ENCODE measurements at places on chromosomes 12 and 14.

DNA sequence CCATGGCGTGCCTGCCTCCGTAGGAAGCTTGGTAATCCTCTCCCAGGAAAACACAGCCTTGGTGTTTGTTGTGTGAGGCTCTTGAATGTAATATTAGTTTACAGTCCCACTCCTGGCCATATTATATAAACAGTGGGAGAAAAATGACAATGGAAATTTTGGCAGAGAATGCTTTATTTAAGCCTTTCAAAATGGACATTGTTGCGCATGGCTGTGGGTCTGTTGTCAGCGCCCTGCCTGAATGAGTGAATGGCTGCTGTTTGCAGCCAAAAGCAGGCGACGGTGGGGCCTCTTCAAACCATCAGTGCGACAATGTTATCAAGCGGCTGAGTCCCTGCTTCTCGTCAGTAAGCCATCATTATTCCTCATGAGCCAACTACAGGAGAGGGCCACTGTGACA lies 201.8 kb upstream of the RMST start:
- DNase-seq = no peak

DNA sequence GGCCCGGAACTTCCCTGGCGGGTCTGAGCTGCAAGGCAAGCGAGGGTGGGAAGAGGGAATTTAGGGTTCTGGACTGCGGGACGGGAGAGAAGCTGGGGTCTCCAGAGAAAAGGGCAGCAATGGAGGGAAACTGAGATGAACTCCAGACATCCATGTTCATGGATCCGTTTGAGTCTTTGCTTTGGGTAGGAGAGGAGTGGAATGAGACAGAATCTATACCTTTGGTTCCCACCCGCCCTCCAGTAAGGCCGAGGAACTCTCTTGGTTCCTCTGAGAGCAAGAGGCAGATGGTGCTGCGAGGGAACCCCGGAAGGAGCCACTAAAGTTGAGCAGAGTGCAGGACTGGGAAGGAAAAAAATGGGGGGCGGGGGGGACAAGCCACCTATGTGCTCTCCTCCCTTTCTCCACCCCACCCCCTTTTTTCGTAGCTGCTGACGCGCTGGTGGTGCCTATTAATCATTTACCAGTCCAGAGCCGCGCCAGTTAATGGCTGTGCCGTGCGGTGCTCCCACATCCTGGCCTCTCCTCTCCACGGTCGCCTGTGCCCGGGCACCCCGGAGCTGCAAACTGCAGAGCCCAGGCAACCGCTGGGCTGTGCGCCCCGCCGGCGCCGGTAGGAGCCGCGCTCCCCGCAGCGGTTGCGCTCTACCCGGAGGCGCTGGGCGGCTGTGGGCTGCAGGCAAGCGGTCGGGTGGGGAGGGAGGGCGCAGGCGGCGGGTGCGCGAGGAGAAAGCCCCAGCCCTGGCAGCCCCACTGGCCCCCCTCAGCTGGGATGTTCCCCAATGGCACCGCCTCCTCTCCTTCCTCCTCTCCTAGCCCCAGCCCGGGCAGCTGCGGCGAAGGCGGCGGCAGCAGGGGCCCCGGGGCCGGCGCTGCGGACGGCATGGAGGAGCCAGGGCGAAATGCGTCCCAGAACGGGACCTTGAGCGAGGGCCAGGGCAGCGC lies 1.2 kb downstream of the SSTR1 start:
- DNase-seq = peak; percentile 71

- peak; percentile 88 for DNase-seq
These were observed 14.4 kb upstream of the MLXIP start for GRCh38 chr12:122064025-122064777.

- no peak for DNase-seq
These were observed 23.9 kb downstream of the MDM2 start for GRCh38 chr12:68831751-68832503.

DNA sequence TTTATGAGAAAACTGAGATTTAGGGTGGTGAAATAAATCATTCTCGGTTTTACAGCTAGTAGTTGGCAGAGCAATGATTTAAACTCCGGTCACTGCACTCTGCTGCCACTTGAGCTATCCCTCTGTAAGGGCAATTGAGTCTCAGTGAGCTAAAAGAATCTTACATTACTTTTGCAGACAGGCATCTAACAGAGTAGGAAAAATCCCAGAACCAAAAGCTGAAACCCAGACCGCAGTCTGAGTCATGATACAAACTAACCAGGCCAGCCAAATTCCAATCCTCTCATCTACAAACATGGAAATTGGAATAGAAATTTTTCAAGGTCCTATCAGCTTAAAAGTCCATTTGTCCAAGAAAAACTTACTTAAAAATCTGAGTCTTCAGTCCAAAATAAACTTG lies 73.7 kb downstream of the ANKS1B start:
- DNase-seq = peak; percentile 84

- no peak for DNase-seq
These were observed 196.4 kb downstream of the RGS6 start for GRCh38 chr14:72128629-72129028.

DNA sequence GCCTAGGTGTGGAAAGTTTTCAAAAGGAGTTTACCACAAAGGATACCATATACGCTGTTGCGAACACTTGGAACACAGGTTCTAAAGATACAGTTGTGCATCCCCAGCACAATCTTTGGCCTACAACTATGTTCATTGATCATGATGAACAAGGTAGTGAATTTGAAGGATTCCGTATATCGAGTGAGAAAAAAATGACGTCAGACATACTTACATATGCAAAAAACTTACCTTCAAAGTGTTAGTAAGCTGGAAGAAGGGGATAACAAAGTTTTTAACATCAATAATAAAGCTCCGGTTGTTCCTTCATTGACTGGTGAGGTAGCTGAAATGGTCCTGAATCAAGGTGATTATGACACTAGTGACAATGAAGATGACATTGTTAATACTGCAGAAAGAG lies 133.9 kb upstream of the PDE3A start:
- no peak for DNase-seq

Measured in AG09309 (cell line).